Karpas-422 (cell line): ENCODE measurements at places on chromosomes 5 and 9. TPM values are rescaled to one million over a fixed set of nuclear protein-coding genes. Genes with fewer than 3 reads are reported as not detected.

The ECM2 gene
- total RNA-seq: 0.11 TPM in 1 of 2 replicates, not detected in the other

- H3K36me3 ChIP-seq: no peaks in the 10 kb centered on the region
- no peak overlapping the region for H3K4me3 ChIP-seq
- no peaks in the 10 kb centered on the region for H3K4me1 ChIP-seq
- H3K27me3 ChIP-seq: no peaks in the 10 kb centered on the region
- no peak overlapping the region for H3K27ac ChIP-seq
- DNase-seq: no peak
Observed at GRCh38 chr9:134955156-134955555, 37.4 kb upstream of the FCN1 start.

DNA sequence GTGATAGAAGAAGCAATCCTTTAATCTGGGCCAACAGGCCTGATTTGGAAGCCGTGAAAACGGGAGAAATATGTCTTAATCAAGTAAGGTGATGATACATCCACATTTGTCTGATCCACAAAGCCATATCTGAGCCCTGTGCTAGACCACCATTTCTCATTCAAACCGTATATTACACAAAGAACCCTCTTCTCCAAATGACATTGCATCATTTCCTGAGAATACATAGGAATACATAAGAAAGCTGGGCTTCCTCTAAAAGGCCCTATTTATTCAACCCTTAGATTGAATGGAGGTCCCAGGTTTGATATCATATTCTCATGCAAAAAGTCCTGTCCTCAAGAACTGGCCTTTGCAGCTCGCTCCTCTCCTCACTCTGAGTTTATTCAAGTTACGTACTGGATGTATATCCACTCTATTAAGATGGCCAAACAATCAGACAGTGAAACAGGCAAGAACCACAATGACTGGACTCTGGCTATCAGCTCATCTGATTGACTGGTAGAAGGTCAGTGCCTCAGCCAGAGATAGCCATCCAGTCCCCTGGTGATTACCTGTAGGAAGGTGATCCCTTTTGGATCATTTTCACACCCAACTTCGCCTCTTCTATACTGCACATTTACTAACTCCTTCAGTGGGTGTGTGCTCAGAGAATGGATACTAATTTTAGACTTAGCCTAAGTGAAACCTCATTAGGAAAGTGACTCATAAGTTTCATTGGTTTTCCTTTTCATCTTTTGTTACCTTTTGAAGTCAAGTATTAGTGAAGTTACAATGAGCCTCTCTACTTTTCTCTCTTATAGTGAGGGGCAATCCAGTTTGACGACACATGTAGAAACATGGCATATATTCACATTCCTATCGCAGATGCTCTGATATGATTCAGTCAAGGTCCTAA, 167.6 kb upstream of the WWC1 start:
- no peaks in the 10 kb centered on the region for H3K36me3 ChIP-seq
- DNase-seq: no peak
- H3K4me1 ChIP-seq: no peaks in the 10 kb centered on the region
- H3K27me3 ChIP-seq: no peaks in the 10 kb centered on the region

The TSSK1B gene
- total RNA-seq: not detected in 2 replicates

The SET gene
- total RNA-seq: 378 and 638 TPM in 2 replicates

DNA sequence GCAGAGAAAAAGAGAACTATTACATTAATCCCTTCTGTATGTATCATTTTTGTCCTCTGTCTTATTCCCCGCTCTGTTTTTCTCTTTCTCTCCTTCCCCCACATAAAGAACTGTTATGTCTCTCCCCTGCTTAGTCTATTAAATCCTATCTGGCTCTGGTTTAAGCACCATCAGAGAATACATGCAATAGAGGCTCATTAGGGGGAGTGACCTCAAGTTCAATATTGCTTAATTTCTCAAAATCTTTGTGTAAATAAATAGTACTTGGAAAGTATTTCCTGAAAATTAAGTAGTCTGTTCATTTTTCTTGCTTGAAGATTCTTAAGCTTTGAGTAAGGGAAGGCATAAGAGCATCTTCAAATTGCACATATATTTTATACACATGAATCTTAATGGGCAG, 41.2 kb upstream of the FAM174A start:
- H3K27me3 ChIP-seq: no peaks in the 10 kb centered on the region
- H3K27ac ChIP-seq: no peak overlapping the region
- no peaks in the 10 kb centered on the region for H3K4me1 ChIP-seq
- H3K36me3 ChIP-seq: no peaks in the 10 kb centered on the region
- DNase-seq: no peak
- H3K4me3 ChIP-seq: no peak overlapping the region

- H3K4me1 ChIP-seq: no peaks in the 10 kb centered on the region
- no peak for DNase-seq
- no peak overlapping the region for H3K27ac ChIP-seq
- no peak overlapping the region for H3K4me3 ChIP-seq
- no peaks in the 10 kb centered on the region for H3K36me3 ChIP-seq
- no peaks in the 10 kb centered on the region for H3K27me3 ChIP-seq
Observed at GRCh38 chr5:139043157-139043905, 154.8 kb downstream of the SIL1 start.

- H3K27me3 ChIP-seq: no peaks in the 10 kb centered on the region
- no peak overlapping the region for H3K4me3 ChIP-seq
- no peak overlapping the region for H3K27ac ChIP-seq
Observed at GRCh38 chr5:156800929-156801328, 49.2 kb upstream of the PPP1R2B start.

The TRIM36 gene
- total RNA-seq: 2.5 and 4.1 TPM in 2 replicates

DNA sequence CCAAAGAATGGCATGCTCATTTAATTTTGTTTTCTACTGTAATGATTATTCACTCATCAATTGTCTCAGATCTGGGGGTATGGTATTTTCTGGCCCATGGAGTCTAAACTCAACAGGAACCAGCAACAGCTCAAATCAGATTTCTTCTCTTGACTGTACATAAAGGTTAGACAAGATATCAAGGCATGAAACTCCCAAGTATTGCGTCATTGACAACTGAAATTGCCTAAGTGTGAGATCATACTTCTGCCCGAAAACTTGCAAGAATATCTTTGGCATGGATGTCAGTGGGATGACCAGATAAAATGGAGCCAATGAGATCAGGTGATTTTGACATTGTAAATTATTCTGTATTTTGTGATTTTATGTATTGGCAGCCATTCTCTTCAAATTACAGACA, 141.7 kb upstream of the STK32A start:
- no peak overlapping the region for H3K27ac ChIP-seq
- H3K4me3 ChIP-seq: no peak overlapping the region
- no peaks in the 10 kb centered on the region for H3K4me1 ChIP-seq
- no peak for DNase-seq
- H3K36me3 ChIP-seq: no peaks in the 10 kb centered on the region
- 0 out of 2 replicates have a peak, but pooled peaks cover 5% of the 10 kb centered on the region for H3K27me3 ChIP-seq

- no peak for DNase-seq
- H3K4me3 ChIP-seq: no peak overlapping the region
- H3K27me3 ChIP-seq: no peaks in the 10 kb centered on the region
- peaks cover 92% of the 10 kb centered on the region for H3K4me1 ChIP-seq
- H3K36me3 ChIP-seq: no peaks in the 10 kb centered on the region; the same call in 1 of the 2 replicates
- H3K27ac ChIP-seq: no peak overlapping the region
Observed at GRCh38 chr5:135124128-135124527, 90.1 kb upstream of the PITX1 start.

DNA sequence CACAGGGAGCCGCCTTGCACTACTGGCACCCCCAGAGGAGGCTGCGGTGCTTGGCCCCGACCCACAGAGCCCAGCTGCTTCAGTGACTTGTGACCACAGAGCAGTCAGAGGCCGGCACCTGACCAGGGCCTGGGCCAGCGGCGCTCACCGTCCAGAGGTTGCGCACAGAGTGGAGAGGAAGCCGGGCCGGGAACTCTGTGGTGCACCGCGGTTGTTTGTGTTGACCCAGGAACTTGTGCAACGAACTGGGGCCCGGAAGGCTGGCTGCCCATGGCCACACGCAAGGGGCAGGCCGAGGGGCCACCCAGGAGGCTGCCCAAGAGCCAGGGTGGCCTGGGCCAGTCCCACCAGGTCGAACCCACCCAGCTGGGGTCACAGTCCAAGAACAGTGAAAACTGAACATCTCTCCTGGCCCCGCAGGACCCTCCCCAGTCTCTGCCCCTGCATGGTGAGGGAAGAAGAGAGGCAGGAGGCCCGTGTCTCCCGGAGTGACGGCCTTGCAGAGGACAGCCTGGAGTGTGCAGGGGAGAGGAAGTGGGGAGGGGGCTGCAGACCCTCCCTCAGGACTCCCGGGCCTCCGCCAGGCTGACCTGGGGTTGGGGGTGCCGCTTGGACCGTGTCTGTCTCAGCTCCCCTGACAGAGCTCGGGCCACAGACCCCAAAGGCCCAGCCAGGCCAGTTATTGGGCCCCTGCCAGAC, 42.8 kb upstream of the EGFL7 start:
- no peak for DNase-seq
- H3K36me3 ChIP-seq: no peaks in the 10 kb centered on the region
- H3K27ac ChIP-seq: no peak overlapping the region
- no peaks in the 10 kb centered on the region for H3K27me3 ChIP-seq

GRCh38 chr9:38269775-38270174, 122.7 kb upstream of the ALDH1B1 start:
- H3K4me3 ChIP-seq: no peak overlapping the region
- no peak for DNase-seq
- H3K36me3 ChIP-seq: no peaks in the 10 kb centered on the region
- H3K27me3 ChIP-seq: no peaks in the 10 kb centered on the region

GRCh38 chr5:40491644-40492043, 188.1 kb upstream of the PTGER4 start:
- no peaks in the 10 kb centered on the region for H3K36me3 ChIP-seq
- no peaks in the 10 kb centered on the region for H3K4me1 ChIP-seq
- DNase-seq: no peak
- H3K27ac ChIP-seq: no peak overlapping the region
- no peak overlapping the region for H3K4me3 ChIP-seq

The OTP gene
- total RNA-seq: not detected in 2 replicates

The PCDH1 gene
- not detected in 2 replicates for total RNA-seq

DNA sequence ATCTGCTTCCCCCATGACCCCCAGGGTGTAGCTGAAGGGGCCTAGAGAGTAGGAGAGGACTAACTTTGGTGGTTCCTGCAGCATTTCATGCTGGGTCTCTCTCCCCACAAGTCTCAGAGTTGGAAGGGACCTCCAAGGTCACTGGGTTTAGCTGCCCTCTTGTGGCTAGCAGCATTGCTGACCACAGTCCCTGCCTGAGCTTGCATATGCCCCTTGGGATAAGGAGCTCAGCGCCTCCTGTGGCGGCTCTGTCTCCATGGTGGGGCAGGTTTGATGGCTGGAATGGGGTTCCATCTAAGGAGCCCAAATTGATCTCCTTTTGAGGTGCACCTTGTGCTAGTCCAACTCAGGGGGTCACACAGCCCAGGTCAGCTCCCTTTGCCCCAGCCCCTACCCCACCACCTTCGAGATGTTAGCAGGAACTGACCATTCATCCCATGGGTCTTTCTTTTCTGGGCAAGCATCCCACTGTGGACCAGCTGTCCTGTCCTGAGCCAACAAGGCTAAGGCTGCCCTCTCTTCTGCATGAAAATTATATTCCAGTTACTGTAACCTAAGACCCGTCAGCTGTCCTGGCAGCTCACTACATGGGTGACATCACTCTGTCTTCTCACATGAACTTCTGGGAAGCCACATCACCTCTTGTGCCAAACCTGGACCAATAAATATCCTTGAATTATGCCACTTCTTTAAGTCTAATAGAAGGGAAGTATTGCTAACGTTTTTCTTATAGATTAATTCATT, 196.2 kb downstream of the HSPA4 start:
- H3K27me3 ChIP-seq: no peaks in the 10 kb centered on the region
- H3K36me3 ChIP-seq: no peaks in the 10 kb centered on the region
- no peaks in the 10 kb centered on the region for H3K4me1 ChIP-seq
- DNase-seq: no peak

GRCh38 chr5:91118354-91118753, 264.8 kb downstream of the ARRDC3 start:
- no peak overlapping the region for H3K27ac ChIP-seq
- no peaks in the 10 kb centered on the region for H3K36me3 ChIP-seq
- H3K4me1 ChIP-seq: no peaks in the 10 kb centered on the region
- no peak overlapping the region for H3K4me3 ChIP-seq
- H3K27me3 ChIP-seq: no peaks in the 10 kb centered on the region

The FBP2 gene
- not detected in 2 replicates for total RNA-seq

DNA sequence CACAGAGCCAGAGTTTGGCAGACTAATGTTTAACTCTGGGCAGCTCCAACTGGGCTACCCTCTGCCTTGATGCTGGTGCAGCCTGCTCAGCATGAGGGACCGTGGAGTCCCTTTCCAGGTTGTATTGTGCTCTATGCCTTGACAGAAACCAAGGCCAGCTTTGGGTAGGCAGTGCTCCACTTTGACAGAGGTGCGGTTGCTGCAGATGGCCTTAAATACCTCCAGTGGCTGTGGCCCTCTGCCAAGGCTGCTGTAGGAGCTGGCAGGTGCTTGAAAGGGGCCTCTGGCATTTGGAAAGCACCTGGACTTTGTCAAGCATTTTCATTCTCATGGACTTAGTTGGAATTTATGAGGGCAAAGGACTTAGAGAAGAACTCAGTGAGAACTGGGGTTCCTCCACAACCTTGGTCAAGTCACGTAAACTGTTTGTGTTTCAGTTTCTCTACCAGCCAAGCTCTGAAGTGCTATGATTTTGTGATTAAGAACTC, 249.7 kb upstream of the ZNF462 start:
- H3K27ac ChIP-seq: no peak overlapping the region
- DNase-seq: no peak
- no peaks in the 10 kb centered on the region for H3K27me3 ChIP-seq
- H3K4me3 ChIP-seq: no peak overlapping the region

DNA sequence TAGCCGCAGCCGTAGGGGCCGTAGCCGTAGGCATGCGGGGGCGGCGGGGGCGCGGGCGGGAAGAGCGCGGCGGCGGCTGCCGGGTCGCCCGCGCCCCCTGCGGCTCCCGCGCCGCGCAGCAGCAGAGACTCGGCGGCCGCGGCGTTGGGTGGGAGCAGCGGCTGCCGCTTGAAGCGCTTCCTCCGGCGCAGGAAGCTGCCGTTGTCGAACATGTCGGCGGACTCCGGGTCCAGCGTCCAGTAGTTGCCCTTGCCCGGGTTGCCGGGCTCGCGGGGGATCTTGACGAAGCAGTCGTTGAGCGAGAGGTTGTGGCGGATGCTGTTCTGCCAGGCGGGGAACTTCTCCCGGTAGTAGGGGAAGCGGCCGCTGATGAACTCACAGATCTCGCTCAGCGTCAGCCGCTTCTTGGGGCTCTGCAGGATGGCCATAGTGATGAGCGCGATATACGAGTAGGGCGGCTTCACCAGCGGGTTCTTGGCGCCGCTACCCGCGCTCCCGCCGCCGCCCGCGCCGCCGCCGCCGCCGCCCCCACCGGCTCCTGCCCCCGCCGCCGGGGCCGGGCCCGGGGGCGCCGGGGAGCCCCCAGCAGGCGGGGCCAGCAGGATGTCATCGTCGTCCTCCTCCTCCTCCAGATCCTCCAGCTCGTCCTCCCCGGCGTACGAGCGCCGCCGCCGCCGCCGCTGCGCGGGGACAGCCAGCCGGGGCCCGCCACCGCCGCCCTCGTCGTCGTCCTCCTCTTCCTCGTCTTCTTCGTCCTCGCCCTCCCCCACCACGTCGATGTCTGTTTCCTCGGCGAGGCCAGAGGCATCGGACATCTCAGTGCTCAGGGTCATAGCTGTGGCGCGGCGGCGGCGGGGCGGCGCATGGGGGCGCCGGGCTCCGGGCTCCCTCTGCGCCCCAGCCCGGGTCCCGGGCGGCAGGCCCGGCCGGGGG, 781 bp downstream of the FOXD1 start:
- peak; percentile 57 for DNase-seq
- H3K4me1 ChIP-seq: peaks cover 18% of the 10 kb centered on the region
- no peaks in the 10 kb centered on the region; the same call in 1 of the 2 replicates for H3K27me3 ChIP-seq
- no peaks in the 10 kb centered on the region for H3K36me3 ChIP-seq
